RWPE2 (cell line): ENCODE measurements at places on chromosomes 2 and 18.

- no peak for DNase-seq
These were observed 12.4 kb upstream of the VAPA start for GRCh38 chr18:9901377-9901776.

DNA sequence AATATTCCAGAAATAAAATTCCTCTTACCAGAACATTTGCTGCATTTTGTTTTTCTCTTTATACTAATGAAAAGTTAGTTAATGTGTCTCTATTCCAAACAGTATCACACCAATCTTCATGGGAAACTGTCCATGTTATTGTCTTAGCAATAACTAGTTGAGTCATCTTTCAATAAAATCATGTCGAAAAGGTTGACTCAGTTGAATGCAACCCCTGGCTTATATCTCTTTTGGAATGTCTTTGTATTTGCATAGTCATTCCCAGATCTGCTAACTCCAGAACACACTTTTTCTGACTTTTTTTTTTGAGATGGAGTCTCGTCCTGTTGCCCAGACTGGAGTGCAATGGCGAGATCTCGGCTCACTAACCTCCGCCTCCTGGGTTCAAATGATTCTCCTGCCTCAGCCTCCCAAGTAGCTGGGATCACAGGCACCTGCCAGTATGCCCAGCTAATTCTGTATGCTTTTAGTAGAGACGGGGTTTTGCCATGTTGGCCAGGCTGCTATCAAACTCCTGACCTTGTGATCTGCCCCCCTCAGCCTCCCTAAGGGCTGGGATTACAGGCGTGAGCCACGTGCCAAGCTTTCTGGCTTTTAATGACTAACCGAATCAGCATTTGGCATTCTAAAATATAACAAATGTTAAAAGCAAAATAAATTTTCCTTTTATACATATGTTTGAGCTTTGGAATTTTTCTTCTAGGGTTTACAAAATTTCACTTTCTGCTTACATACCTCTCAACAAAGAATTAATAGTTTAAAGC, 133.2 kb upstream of the GULP1 start:
- DNase-seq, result no peak

DNA sequence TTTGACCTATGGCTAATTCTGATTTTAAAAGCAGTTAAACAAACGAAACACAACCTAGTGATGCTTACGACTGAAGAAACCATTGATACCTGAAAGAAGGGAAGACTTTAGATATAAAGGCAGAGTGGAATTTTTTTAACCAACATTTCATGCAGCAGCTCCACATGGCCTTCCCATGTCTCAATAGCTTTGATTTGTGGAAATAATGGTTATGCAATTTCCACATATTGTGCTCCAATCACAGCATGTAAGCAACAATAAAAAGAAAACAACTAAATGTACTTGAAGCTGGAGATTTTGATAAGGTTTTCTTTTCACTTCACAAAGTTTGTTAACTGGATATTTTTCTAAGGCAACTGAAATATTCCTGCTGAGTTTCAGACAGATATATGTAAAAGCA, 82.0 kb upstream of the SLC39A10 start:
- DNase-seq, result no peak

GRCh38 chr2:176370467-176371171, 101.4 kb downstream of the MTX2 start:
- DNase-seq, result no peak

DNA sequence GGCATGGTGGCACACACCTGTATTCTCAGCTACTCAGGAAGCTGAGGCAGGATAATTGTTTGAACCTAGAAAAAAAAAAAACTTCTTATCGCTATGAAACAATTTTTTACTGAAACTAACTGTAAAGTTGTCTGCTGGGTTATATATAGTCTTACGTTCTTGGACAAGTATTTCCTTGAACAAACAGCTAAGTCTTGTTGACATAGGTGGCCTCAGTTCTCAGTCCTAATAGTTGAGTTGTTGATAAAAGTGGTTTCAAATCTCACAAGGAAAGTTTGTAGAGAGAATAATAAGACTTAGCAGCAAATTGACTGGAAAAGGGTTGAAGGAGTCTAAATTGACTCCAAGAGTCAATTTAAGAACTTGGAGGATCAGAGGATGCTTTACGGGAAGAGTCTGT, 166.5 kb upstream of the KCNJ3 start:
- DNase-seq, result no peak

DNA sequence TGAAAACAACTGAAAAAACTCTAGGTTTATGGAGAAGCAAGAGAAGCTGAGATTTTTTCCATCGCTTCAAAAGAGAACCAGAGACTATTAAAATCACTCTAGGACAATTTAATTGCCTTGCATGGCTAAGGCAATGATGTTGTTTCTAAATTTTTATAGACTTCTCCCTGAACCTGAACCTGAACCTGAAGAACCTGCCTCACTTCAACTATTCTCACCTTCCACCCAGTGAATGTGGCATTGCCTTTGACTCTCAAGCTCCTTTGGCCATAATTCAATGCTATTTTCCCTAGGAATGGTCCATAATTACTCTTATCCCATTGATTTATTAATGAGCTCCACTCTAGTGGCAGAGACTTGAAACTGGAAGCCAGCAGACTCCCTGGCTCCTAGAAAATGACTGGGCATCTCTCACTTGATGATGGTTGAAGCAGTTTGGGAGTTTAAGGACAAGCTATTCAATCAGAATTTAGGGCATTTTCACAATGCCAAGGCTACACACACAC, 303.8 kb upstream of the UBE2E3 start:
- no peak for DNase-seq

- no peak for DNase-seq
These were observed 47.9 kb downstream of the BOLA3 start for GRCh38 chr2:74099835-74100234.

- DNase-seq, result no peak
These were observed 458 bp downstream of the CXXC1 start for GRCh38 chr18:50287028-50287440.

DNA sequence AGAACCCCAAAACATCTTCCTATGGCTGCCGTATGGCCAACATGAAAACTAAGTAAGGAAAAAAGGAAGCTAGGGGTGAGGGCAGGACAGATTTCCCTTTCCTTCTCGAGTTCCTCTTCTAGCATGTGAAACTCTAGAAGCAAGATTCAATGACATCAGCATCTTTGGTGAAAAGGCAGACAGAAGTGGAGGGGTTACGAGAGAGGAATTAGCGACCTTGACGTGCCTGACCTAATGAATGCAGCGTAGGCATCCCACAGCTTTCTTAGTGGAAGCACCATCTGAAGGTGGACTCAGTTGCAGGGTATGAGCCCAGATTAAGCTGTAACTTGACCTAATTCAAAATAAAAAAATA, 47.9 kb upstream of the PELI1 start:
- no peak for DNase-seq

DNA sequence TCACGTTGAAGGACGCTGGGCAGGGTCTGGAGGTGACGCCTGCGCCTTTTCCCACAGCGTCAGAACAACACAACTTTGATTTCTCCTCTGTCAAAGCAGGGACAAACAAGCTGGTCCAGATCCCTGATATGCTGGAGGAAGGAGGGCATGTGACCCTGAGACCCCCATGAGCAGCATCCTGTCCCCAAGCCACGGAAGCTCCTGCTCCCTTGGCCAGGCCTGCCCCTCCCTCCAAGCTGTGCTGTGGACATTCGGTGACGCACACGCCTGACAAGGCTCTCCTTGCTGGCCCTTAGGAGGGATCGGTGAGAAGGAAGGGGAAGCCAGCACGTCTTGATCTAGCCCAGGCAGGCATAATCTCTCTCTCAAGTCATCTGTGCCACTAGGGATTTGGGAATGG, 11.3 kb downstream of the MLPH start:
- DNase-seq, result no peak

- no peak for DNase-seq
These were observed 62.1 kb downstream of the LRRFIP1 start for GRCh38 chr2:237689336-237690131.

GRCh38 chr2:38462121-38462661, 85.1 kb upstream of the ATL2 start:
- peak; percentile 84 for DNase-seq

DNA sequence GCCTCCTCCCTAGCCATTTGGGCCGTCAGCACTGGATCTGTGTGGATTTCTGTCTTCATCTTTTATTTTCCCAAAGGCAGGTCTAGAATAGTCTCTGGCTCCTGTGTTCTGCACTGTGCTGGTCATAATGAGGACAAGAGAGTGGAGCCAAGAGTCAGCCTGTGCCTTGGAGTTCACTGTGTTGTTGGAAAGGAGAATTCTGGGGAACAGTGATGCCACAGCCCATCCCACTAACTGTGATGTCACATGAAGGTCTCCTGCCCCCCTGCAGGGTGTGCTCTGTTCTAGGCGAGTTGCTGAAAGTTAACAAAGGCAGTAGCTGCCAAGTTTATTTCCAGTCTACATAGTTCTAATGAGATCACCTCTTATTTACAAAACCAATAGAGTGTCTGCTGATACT, 248.5 kb downstream of the TPGS2 start:
- DNase-seq, result no peak

GRCh38 chr2:110678457-110679336, 834 bp upstream of the BUB1 start:
- DNase-seq, result no peak

GRCh38 chr2:181998891-181999654, 13.4 kb downstream of the PPP1R1C start:
- DNase-seq, result no peak

GRCh38 chr2:159399716-159400415, 113.4 kb upstream of the WDSUB1 start:
- DNase-seq, result no peak

DNA sequence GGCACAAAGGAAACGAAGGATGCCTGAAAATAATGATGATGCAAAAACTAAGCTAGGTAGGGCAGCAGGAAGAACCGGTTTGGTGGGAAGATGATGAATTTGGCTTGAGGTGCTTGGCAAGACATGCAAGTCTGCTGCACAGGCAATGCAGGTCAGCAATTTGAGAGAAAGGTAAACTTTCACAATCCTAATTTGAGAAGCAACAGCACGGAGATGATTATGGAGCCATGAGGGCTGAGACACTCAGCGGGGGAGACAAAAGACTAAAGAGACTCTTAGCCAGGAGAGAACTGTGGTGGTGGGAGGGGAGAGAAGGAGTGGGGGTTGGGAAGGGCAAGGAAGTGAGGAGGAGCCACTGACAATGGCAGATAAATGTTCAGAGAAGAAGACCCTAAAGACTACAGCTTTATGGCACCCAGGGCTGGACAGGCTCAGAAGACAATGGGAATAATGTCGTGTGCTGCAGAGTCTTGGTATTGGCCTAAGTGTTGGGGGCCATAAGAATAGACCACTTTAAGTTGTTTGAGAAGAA, 19.4 kb upstream of the RNF149 start:
- DNase-seq, result peak; percentile 78

DNA sequence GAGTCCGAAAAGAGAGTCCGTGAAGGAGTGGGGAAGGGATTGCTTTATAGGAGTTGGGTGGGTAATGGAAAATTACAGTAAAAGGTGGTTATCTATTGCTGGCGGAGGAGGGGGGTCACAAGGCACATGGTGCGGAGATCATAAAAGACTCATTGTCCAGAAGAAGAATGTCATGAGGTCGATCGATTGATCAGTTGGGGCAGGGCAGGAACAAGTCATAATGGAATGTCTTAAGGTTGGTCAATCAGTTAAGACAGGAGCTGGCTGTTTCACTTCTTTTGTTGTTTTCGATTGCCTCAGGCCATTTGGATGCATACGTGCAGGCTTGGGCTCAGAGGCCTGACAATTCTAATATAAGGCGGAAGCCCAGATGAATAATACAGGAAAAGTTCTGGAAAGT, 473.0 kb upstream of the TNP1 start:
- no peak for DNase-seq

DNA sequence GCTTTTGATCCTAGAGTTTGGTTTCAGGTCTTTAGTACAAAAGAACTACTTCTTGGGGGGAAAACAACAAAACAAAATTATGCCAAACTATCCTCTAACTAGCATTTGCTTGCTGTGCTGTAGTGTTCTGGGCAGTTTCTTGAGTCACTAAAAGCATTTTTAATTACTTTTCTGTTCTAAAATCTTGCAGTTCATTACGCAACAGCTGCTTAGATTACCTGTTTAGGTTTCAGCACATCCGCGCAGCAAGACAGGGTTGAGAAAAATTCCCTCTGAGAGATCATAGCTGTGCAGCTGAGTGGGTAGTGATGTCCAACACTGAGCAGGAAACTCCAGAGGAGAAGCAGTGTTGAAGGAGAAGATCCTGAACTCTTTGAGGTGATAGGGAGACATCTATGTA, 9.0 kb downstream of the DAW1 start:
- DNase-seq, result no peak

DNA sequence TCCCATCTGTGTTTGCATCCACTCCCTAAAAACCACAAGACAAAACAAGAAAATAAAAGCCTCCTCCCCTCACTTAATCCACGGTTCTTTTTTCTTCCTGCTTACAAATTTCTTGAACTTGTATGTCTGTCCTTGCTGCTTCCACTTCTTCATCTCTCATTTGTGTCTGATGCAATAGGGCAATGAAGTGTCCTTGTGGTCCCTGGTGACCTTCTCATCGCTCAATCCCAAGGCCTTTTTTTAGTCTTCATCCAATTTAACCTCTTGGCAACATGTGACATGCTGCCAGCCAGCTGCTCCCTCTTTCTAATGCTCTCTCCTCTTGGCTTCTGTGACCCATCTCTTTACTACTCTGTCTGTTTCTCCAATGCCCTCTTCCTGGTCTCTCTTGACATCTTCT, 87.6 kb downstream of the SEMA4F start:
- no peak for DNase-seq

DNA sequence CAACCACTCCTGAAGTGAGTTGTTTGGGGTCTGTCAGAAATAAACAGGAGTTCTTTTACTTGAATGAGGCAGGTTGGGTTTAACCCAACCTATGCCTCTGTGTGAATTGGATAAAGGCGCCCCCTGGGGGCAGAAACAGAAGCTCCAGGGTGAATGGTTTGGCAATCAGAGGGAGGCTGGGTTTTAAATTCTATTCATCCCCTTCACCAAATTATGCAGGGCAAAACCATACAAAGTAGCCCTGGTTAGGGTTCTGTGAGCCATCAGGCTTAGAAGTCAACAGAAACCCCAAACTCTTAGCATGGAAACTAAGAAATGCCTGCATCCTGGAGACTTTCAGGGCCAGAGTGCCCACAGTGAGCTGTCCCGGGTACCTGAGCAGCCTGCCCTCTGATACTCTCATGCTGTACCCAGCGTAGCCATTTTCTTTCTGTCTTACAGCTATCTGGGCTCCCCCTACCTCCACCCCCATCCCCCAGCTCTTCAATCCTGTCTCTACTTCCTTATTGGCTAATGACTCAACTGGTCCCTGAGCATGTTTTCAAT, 241.5 kb downstream of the ICOS start:
- no peak for DNase-seq

- no peak for DNase-seq
These were observed 35.9 kb downstream of the MAP4K4 start for GRCh38 chr2:101733257-101733993.
